ENCODE measurements at places on chromosomes 7 and 10.

- DNase-seq, result no peak
Observed at GRCh38 chr10:75919913-75920312, 488.5 kb downstream of the LRMDA start.

DNA sequence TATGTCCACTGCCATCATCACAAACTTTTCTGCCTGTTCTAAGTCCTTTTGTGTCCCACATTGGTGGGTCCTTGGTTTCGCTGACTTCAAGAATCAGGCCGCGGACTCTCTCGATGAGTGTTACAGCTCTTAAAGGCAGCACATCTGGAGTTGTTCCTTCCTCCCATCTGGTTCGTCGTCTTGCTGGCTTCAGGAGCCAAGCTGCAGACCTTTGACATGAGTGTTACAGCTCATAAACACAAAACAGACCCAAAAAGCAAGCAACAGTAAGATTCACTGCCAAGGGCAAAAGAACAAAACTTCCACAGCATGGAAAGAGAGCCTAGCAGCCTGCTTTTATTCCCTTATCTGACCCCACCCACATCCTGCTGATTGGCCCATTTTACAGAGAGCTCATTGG is 30.2 kb downstream of the ASNS start:
- no peak for DNase-seq

GRCh38 chr10:105354010-105354409 is 712.9 kb downstream of the SORCS3 start:
- no peak for DNase-seq

DNA sequence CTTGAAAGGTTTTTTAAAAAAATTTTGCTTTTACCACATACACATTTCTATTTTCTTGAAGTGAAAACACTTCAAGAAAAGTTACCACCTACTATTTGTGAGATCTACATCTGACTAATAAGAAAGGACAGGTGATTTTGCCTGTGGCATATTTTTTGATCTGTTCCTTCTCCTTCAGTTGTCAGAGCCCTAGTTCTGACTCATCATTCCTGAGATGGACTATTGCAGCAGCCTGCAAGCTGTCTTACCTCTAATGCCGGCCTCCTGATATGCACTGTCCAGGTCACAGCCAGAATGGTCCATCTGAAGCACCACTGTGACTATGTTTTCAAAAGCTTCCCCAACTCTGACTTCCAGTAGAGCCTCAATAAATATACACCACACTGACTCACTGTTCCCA is 28.2 kb upstream of the ANK3 start:
- no peak for DNase-seq

DNA sequence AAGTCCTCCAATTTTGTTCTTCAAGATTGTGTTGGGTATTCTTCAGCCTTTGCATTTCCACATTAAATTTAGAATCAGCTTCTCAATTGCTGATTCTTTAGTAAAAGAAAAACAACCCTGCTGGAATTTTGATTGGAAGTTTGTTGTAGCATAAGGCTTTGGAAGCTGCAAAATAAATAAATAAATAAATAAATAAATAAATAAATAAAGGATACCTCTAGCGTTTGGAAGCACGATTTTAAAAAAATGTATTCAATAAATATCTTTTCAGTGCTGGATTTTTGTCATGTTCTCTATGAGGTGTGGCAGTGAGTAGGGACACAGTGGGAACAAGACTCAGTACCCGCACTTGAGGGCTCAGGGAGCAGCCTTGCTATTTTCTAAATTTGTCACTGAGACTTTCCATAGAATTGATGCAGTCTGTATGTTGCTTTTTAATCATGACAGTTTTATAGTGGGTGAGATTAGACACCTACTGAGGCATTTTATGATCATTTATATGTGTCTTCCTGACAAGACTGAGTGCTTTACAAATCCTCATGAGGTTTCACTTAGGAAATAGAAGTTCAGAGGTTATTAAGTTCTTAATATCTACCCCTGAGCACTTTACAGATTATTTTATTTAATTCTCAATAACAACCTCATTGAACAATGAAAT is 22.3 kb upstream of the COMMD3 start:
- no peak for DNase-seq

DNA sequence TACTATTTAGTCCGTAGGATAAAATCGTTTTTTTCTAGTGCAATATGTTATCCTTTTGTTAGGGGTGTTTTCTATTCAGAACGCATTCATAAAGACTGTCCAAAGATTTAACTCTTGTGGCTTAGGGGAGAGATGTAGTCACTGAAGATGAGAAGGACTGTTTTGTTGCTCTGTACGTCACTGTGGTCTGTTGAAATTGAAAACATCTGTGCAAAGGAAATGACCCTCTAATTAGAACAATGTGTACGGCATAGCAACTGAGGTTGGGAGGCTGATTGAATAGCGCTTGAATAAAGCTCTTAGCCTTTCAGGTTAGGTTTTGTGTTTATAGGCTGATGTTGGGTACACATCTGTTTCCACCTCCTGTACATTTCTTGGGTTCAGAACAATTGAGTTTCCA is 453.4 kb upstream of the AKR1E2 start:
- DNase-seq, result no peak

DNA sequence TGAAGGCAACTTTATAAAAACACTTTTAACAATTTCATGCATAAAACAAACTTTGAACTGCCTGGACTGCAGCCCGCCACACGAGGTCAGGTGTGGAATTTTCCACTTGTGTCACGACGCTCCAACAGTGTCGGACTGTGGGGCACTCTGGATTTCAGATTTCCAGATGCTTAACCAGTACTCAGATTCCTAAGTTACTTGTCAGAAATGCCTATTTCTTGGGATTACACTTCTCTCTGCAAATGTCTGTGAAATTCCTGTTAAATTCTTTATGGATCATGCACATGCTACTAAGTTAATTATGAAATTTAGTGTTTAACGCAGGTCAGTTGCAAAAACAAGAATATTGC is 473 bp upstream of the GPER1 start:
- DNase-seq, result no peak

- DNase-seq, result no peak
Observed at GRCh38 chr7:90473814-90474213, 4.4 kb downstream of the PTTG1IP2 start.

DNA sequence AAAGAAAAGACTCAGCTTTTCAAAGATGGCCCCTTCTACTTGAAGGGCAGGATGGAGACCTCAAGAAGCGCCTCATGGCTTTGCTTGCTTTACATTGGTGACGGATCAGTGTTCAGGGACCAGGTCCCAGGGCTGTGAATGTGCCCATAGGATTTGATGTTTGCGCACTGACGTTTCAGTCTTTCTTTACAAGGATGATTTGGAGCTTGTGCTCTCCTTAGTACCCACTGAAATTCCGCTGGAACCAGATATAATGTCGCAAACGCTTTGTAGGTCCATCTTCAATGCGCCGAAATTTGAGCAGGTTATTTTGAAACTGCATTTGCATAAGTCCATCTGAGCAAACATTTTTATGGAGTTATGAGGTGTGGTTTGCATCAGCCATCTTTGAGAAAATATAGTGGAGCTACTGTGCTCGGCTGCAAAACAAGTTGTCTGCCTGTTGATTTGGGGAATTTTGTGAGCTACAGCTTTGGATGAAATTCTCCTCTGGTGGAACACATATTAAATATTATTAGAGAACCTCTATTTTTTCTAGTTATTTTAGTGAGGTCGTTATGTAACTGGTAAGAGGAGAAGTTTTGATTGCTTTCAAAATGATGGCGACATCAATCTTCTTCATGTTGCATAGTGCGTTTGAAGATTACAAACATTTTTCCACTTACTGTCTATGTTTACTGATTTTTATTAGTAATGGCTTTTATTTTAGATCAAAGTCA is 2.4 kb downstream of the RBM20 start:
- no peak for DNase-seq

GRCh38 chr10:4557469-4557868 is 268.5 kb upstream of the AKR1E2 start:
- DNase-seq, result no peak

- no peak for DNase-seq
Observed at GRCh38 chr10:101038484-101038883, 7.5 kb downstream of the SFXN3 start.

GRCh38 chr10:35691522-35692236 is 49.6 kb upstream of the FZD8 start:
- no peak for DNase-seq

DNA sequence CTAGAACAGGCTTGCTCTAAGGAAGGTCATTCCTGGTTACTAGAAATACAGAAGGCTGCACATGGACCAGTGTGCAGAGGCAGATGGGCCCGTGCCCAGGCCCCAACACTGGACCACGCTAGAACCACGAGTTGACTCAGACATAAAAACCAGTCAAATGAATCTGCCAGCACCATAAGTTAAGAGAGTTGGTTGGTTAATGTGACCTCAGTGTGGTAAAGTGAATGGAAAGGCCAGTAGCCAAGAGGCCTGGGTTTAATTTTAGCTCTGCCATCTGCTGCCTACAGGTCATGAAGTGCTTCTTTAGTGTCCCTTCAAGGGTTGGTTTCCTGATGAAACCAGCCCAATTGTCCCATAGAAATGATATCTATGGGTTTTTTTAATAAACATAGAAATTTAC is 329.6 kb upstream of the NRP1 start:
- no peak for DNase-seq

DNA sequence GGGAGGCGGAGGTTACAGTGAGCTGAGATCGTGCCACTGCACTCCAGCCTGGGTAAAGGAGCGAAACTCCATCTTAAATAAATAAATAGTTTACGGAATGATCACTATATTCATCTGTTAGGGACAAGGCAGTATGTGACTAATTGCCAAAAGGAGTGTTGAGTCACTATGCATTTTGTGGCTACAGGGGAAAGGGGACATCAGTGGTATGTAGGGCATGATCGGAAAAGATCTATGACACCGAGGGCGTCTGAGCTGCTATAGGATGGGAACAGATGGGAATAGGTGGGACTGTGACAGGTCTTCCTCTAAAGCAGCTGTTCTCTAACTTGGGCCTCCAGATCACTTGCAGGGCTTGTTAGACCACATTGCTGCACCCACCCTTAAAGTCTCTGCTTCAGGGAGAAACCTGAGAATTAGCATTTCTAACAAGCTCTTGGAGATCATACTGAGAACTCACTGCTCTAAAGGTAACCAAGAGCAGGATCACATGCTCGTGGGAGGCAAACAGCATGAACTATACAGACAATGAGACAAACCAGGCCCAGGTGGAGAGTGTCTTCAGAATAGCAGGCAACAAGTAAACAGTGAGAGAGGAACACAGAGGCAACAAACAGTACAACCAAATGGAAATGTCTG is 65.1 kb upstream of the ITGA8 start:
- DNase-seq, result no peak

DNA sequence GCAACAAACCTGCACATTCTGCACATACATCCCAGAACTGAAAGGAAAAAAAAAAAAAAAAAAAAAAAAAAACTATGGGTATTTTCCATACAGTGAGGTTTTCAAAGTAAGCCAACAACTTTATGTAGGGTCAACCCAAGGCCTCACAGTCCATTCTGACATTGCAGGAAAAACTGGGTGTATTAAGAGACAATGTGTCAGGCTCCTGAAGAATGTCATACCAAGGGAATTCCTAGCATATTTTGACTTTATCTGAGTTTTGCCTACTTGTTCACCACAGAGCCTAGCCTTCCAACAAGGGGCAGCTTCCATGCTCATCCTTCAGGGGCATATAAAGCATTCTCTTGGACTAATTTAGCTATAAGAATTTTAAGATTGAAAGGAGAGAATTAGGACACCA is 368.9 kb downstream of the PLXDC2 start:
- DNase-seq, result no peak

Data from NCI-H2171 (cell line).